ENCODE measurements at places on chromosomes 4 and X. TPM values are rescaled to one million over a fixed set of nuclear protein-coding genes. Genes with fewer than 3 reads are reported as not detected.
A peak's percentile ranks its signal among the peaks of the same experiment; 100 is the strongest.

DNA sequence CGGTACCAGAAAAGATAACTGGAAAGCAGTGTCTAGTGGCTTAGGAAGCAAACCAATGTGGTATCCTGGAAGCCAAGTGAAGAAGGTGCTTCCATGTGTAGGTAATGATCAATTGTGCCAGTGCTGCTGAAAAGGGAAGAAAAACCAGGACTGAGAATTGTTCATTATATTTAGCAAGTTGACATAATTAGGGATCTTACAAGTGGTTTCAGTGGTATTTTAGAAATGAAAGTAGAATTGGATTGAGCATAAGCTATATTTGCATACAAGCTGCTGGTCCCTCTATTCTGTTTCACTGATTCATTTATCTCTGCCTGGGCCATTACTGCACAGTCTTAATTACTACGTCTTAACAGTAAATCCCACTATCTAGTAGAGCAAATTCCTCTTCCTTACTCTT is 32.3 kb downstream of the PRDM8 start:
- H3K4me3 ChIP-seq = no peak overlapping the region
- H3K27ac ChIP-seq = no peak overlapping the region
- no peaks in the 10 kb centered on the region for H3K27me3 ChIP-seq
- H3K36me3 ChIP-seq = no peaks in the 10 kb centered on the region

GRCh38 chrX:31547416-31547815 is 475.6 kb upstream of the FTHL17 start:
- H3K4me3 ChIP-seq = no peak overlapping the region
- no peaks in the 10 kb centered on the region for H3K27me3 ChIP-seq
- H3K36me3 ChIP-seq = no peaks in the 10 kb centered on the region
- peak; percentile 46 for DNase-seq
- H3K4me1 ChIP-seq = peaks cover 8% of the 10 kb centered on the region

DNA sequence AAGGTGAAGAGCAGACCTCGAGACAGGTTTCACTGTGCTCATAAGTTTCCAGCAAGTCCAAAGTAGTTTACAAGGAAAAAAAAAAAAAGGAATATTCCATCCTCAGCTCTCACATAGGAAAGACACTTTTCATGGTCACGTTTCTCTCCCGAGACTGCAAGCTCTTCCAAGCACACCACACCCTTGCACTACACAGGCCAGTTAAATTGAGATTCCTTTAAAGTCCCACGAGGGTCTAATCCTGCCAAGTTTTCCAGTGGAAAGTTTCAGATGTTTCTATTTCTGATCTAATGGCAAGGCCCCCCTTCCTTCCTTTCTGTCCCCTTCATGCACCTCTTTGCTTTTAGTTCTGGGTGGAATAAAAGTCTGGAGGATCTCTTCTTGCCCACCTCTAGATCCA is 67.9 kb upstream of the PCDH19 start:
- H3K36me3 ChIP-seq = no peaks in the 10 kb centered on the region
- H3K4me1 ChIP-seq = no peaks in the 10 kb centered on the region
- DNase-seq = no peak
- no peak overlapping the region for H3K27ac ChIP-seq

DNA sequence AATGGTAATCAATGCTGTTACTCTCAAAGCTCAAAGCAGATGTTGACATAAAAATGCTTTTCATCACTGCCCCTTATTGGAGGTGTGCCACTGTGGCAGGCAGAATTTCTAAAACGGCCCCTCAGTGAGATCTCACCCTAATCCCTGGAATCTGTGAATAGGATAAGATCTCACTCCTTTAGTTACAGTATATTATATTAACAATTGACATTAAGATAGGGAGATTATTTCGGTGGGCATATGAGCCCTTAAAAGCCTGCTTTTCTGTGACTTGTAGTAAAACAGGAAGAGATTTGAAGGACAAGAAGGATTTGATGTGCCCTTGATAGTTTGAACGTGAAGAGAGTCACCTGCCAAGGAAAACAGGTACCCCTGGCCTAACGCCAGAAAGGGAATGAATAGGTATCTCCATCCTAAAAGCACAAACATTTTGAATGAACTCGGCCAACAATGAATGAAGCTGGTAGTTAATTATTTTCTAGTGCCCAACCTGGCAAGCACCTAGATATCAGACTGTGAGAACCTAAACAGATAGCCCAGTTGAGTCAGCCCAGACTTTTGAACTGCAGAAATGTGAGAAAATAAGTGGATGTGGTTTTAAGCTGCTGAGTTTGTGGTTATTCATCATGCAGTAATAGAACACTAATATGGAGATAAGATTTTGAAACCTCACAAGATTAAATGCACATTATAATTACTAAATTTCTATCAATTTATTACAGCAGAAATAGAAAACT is 881.6 kb downstream of the PCDH18 start:
- H3K4me1 ChIP-seq = peaks cover 6% of the 10 kb centered on the region
- peak overlapping the region; percentile 49 for H3K27ac ChIP-seq
- no peaks in the 10 kb centered on the region for H3K27me3 ChIP-seq
- no peaks in the 10 kb centered on the region for H3K36me3 ChIP-seq

DNA sequence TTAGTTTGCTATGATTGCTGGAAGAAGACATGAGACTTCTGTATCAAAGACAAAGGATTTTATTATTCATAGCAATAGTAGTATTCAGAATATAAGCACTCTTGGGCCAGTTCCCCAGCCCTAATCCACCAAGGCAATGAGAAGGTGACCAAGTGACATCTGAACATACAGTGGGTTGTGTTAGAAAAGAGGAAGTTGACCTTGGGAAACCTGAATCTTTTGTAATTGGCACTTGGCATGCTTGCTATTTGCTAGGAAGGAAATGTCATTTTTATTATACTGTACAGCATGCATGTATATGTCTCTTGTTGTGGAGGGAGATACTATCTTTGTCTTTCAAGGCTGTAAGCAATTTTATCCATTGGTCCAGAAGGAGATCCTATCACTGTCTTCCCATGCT is 216.1 kb upstream of the FAT1 start:
- no peak overlapping the region for H3K4me3 ChIP-seq
- no peaks in the 10 kb centered on the region for H3K4me1 ChIP-seq
- no peaks in the 10 kb centered on the region for H3K27me3 ChIP-seq
- no peaks in the 10 kb centered on the region for H3K36me3 ChIP-seq
- no peak overlapping the region for H3K27ac ChIP-seq

DNA sequence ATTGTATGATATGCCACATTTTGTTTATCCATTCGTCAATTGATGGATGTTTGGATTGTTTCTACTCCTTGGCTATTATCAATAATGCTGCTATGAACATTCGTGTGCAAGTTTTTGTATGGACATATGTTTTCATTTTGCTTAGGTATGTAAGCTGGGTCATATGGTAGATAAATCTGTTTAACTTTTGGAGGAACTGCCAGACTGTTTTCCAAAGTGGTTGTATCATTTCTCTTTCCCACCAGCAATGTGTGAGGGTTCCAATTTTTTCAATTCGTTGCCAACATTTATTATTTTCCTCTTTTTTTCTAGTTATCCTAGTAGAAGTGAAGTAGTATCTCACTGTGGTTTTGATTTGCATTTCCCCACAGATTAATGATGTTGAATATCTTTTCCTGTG is 71.8 kb downstream of the DIAPH2 start:
- no peak overlapping the region for H3K4me3 ChIP-seq
- DNase-seq = no peak
- H3K36me3 ChIP-seq = no peaks in the 10 kb centered on the region
- no peaks in the 10 kb centered on the region for H3K4me1 ChIP-seq
- H3K27me3 ChIP-seq = no peaks in the 10 kb centered on the region

DNA sequence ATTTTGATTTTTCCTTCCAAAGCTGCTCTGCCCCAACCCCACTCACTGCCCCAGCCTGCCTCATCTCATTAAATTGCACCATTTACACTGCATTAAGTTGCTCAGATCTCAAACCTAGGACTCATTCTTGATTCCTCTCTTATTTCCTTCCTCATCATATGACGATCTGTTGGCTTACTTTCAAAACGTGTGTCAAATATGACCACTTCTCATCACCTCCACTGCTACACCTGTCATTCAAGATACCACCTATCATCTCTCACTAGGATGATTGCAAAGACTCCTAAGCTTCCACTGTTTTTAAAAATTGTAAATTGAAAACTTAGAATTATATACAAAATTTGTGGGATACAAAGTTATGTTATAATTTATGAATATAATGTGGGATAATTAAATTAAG is 147.1 kb downstream of the DCK start:
- DNase-seq = no peak
- no peak overlapping the region for H3K4me3 ChIP-seq
- H3K36me3 ChIP-seq = no peaks in the 10 kb centered on the region
- H3K27me3 ChIP-seq = no peaks in the 10 kb centered on the region
- no peaks in the 10 kb centered on the region for H3K4me1 ChIP-seq

- H3K36me3 ChIP-seq = peaks cover 44% of the 10 kb centered on the region
- DNase-seq = no peak
- no peak overlapping the region for H3K4me3 ChIP-seq
- H3K27me3 ChIP-seq = no peaks in the 10 kb centered on the region
Observed at GRCh38 chr4:145774473-145774872, 94.5 kb downstream of the C4orf51 start.

GRCh38 chr4:83283181-83283580 is 1.4 kb downstream of the COQ2 start:
- no peak for DNase-seq
- no peak overlapping the region for H3K4me3 ChIP-seq
- H3K4me1 ChIP-seq = peaks cover 6% of the 10 kb centered on the region
- H3K27me3 ChIP-seq = no peaks in the 10 kb centered on the region
- no peak overlapping the region for H3K27ac ChIP-seq

DNA sequence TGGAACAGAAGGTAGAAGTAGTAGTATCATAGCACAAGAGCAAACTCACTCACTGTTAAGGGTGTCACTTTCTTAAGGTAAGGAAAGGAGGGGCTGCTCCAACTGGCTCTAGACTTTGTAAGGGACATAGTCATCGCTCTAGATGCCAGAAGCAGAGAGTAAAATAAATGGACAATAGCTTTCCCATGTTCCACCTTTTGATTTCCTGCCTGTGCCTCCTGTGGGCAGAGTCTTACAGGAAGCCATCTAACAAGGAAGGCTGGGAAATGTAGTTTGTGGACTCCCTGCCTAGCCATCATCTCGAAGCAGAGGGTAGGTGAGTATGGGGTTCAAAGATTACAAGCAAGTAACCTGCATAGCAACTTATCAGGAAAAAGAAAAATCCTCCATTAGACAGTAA is 1.7 kb upstream of the METTL14 start:
- no peak for DNase-seq
- no peaks in the 10 kb centered on the region for H3K27me3 ChIP-seq
- H3K4me3 ChIP-seq = no peak overlapping the region
- no peak overlapping the region for H3K27ac ChIP-seq

GRCh38 chr4:103098756-103099440 is 736 bp downstream of the BDH2 start:
- no peaks in the 10 kb centered on the region for H3K36me3 ChIP-seq
- H3K4me1 ChIP-seq = peaks cover 9% of the 10 kb centered on the region
- no peaks in the 10 kb centered on the region for H3K27me3 ChIP-seq
- no peak for DNase-seq
- H3K27ac ChIP-seq = peak overlapping the region; percentile 56

GRCh38 chr4:51895158-51895557 is 52.2 kb downstream of the DCUN1D4 start:
- H3K4me1 ChIP-seq = peaks cover 11% of the 10 kb centered on the region
- H3K4me3 ChIP-seq = no peak overlapping the region
- DNase-seq = no peak
- H3K27me3 ChIP-seq = no peaks in the 10 kb centered on the region
- H3K27ac ChIP-seq = no peak overlapping the region

DNA sequence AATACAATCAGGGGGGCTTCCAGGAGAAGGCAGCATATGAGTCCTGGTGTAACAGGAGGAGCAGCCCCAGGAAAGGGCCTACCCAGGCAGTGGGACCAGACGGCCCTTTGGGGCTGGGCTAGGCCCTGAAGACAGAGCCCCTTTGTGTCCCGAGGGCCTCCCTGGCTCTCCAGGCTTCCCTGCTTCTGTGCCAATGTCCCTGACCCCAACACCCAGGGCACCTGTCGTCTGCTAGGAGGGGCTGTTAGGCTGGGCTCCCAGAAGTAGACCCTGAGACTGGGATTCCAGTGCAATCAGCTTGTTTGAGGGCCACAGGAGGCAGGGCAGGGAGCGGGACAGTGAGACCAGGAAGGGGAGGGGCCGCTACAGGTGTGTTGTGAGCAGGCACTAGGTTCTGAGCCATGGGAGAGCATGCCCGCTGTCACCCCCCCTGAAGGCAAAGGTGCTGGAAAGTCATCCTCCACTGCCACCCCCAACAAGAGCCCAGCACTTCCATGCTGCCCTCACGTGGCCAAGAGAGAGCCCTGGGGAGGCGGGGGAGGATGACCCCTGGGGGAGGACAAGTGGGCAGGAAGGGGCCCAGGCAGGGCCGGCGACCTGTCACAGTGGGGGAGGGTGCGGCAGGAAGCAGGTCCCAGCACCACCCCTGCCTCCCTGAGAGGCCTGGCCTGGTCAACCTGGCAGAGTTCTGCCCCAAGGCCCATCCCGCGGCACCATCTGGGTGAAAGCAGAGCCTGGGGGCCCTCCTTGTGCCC is 64.8 kb downstream of the ADRA2C start:
- H3K4me1 ChIP-seq = no peaks in the 10 kb centered on the region
- no peak for DNase-seq
- no peak overlapping the region for H3K4me3 ChIP-seq
- no peak overlapping the region for H3K27ac ChIP-seq
- H3K36me3 ChIP-seq = no peaks in the 10 kb centered on the region

Gene ATP8A1
- total RNA-seq = 2.9 TPM

Gene TRIM75
- total RNA-seq = not detected

Gene MAGEE2
- total RNA-seq = not detected

Gene SRPX
- total RNA-seq = 60.1 TPM

Gene CENPVL3
- total RNA-seq = 2.0 TPM

Gene SSX4B
- not detected for total RNA-seq

Measured in astrocyte (in vitro differentiated cells and primary cell).